Upper lobe of right lung (tissue), 1 donor: ENCODE measurements at places on chromosomes 3 and 15. TPM values are rescaled to one million over a fixed set of nuclear protein-coding genes. Genes with fewer than 3 reads are reported as not detected.

The DLEC1 gene
- 2.7 TPM for total RNA-seq

DNA sequence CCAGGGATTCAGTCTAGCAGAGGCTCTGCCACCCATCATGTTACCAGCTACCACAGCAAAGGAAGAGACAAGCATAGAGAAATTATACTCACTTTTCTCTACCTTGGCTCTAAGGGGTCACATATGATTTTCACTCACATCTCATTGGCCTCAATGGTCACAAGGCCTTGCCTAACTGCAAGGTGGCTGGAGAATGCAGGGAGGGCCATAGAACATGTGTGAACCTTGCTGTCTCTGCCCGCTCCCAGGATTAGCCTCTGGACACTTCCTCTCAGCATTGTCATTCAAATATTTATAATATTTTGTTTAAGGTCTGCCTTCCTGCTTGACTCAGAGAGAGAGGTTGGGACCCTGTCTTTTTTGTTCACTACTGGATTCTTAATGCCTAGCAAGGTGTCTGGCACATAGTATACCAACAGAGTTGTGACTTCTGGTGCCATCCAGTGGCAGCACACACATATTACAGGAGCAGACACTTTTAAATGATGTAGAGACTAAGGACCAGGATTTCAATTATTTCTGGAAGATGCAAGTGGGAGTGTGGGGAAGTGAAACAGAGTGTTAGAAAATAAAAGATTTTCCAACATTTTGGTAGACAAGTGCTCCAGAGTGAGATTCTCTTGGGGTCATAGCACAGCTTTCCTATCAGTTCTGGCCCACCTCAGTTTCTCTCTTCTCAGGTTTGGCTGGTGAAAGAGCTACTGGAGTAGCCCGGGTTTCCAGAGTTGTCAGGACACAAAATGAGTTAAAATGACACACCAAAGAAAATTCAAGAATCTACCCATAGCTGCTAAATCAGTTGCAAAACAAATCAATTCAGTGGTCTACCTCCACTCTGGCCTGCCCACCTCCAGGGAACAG, 119.0 kb upstream of the RASGRP1 start:
- H3K4me1 ChIP-seq = no peaks in the 10 kb centered on the region
- no peaks in the 10 kb centered on the region for H3K27me3 ChIP-seq
- H3K4me3 ChIP-seq = no peak overlapping the region
- no peak overlapping the region for H3K27ac ChIP-seq

GRCh38 chr3:36434687-36435426, 54.6 kb downstream of the STAC start:
- no peaks in the 10 kb centered on the region for H3K36me3 ChIP-seq
- H3K4me1 ChIP-seq = peaks cover 7% of the 10 kb centered on the region
- no peak for DNase-seq
- H3K27me3 ChIP-seq = no peaks in the 10 kb centered on the region
- H3K4me3 ChIP-seq = no peak overlapping the region

- H3K27me3 ChIP-seq = no peaks in the 10 kb centered on the region
- DNase-seq = no peak
- H3K27ac ChIP-seq = no peak overlapping the region
- H3K36me3 ChIP-seq = no peaks in the 10 kb centered on the region
- H3K4me1 ChIP-seq = peaks cover 9% of the 10 kb centered on the region
Measured at GRCh38 chr15:86915811-86916331, 836.2 kb downstream of the AGBL1 start.

The TTLL13 gene
- not detected for total RNA-seq

The KLHL25 gene
- 4.7 TPM for total RNA-seq

The NR1I2 gene
- total RNA-seq = not detected

GRCh38 chr3:47540281-47540680, 26.8 kb upstream of the ELP6 start:
- no peak overlapping the region for H3K4me3 ChIP-seq
- no peak for DNase-seq
- H3K27ac ChIP-seq = no peak overlapping the region
- H3K36me3 ChIP-seq = no peaks in the 10 kb centered on the region
- H3K27me3 ChIP-seq = no peaks in the 10 kb centered on the region

DNA sequence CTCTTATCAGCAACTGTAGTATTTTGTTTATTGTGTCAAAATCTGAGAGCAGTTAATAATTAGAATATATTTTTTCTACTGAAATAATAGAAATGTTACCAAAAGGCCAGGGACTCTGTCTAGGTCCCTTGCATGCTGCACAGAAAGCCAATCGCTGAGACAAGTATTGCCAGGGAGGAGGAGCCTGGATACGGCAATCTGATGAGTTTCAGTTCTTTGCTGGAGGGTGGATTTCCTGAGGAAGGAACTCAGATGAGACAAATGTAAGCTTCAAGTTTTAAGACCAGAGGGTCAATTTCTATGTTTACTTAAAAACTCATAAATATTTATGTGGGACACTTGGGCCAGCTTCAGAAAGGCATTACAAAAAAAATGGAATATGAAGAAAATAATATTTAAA, 252.2 kb downstream of the GABRG3 start:
- DNase-seq = no peak
- H3K27ac ChIP-seq = no peak overlapping the region
- H3K4me1 ChIP-seq = no peaks in the 10 kb centered on the region

DNA sequence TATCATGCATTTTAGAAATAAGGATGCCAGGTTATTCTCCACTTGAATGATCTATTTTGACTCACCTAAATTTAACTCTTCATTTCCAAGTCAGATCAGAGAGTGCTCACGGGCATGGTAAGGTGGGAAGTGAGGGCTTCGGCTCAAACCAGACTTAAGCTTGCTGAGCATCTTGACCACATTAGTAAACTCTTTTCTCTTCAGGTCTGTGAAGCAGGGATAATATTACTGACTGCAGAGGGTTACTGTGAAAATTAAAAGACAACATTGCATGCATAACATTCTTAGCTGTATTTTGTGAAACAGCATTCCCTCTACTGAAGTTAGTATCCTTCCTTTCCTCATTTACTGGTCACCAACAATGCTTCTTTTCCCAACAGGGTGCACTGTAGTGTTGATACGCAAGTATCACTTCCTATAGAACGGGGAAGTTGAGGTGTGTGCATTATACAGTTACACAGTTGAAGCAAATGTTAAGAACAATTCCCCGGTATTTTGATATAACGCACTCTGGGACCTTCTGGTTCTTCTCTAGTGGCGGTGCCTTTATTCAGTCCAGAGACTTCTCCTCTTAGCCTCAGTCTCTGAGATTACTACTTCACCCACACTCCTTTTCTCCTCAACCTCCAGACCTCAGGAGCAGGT, 74.1 kb upstream of the MNS1 start:
- H3K27ac ChIP-seq = no peak overlapping the region
- H3K36me3 ChIP-seq = no peaks in the 10 kb centered on the region
- H3K4me3 ChIP-seq = no peak overlapping the region
